Stimulated activated CD8-positive, alpha-beta memory T cell treated with anti-CD3 and anti-CD28 coated beads, Interleukin-7, amount 100 ng/mL, for 1 hour (primary cell): ENCODE measurements at places on chromosomes 1 and 21.

GRCh38 chr1:169513208-169513607, 27.5 kb upstream of the SLC19A2 start:
- no peak for DNase-seq

DNA sequence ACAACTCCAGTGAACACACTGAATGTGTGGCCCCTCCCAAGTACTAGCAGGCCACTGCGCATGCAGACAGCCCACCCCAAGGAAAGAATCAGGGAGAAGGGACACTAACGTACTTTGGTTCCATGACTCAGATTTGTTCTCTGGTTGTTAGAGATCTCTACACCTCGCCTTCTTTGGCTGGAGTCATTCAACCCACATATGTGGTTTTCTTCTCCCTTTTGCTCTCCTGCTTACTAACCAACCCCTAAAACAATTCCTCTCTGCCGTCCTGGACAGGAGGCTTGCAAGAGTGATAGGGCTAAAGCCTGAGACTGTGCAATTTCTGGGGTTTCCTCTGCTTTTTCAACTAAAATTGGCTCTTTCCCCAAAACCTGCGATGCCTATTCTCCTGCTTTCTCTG, 5.7 kb upstream of the CD48 start:
- no peak for DNase-seq

DNA sequence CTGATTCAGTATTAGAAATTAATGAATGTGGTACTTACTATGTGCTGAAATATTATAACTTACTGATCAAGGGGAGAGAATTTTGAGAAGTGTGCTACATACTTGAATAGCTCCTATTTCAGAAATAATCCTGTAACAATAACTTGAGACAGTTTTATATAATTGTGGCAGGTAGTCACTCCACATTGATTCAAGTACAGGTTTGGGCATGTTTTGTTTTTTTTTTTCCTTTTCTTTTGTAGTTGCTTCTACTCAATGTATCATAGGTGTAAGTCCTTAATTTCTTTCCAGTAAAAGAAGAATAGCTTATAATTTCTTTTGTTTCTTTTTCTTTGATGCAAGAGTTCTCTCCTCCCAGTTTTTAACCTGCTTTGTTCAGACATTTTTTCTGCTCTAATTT, 86.1 kb upstream of the ADGRL2 start:
- no peak for DNase-seq

DNA sequence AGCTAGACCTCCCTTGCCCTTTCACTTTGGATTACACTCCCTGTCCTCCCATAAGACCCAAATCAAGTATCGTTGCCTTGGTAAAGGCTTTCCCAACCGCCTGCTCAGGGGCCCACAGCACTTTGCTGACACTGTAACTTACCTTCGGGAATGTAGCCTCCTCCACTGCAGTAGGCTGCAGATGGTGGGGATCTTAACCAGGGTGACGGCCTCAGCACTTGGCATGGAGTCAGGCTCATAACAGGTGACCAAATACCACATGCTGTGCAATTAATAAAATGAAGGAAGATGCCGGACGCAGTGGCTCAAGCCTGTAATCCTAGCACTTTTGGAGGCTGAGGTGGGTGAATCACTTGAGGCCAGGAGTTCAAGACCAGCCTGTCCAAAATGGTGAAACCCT, 88.7 kb upstream of the IRF2BP2 start:
- DNase-seq, result no peak

DNA sequence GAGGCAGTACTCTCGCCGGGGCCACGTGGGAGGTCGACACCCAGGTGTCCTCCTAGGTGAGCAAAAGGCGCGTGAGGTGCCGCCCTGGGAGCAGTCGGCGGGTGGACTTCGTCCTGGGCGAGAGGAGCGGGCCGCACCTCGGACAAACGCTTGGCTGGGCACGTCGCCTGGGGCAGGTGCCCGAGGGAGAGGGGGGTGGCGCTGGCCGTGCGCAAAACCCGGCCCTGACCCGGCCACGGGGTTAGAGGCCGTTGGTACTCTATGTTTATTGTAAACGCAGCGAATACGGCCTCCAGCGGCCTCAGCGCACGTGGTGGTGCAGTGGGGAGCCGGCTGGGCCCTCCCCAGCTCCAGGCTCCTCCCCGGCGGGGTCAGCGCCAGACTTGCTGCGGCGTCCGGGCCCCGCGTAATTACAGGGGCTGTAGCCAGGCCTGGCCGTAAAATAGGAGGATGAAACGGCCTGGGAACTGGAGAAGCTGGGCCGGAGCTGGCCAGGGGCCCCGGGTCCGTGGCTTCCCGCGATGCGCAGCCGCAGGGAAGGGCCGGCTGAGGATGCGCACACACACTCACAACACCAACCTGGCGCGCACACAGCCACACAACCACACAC, 1.6 kb upstream of the EFNA1 start:
- DNase-seq, result no peak
